ENCODE measurements at places on chromosomes 11 and 22.

DNA sequence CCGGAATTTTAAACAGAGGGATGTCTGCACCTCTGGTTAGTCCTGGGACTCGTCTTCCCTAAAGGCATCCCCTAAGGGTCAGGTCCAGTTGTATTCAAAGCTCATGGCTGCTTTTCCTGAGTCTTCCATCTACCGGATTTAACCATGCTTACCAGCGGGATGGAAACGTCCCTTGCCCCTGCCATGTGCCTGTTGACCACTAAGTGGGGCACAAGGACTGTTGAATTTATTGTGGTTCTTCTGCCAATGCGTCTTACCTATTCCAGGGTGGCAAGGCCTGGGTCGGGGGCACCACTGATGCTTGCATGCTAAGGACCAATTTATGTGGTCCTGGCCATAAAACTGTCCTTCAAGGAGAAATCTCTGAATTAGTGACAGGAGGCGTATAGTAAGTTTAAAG lies 25.6 kb downstream of the ANKRD42 start:
- DNase-seq: no peak
- no peaks in the 10 kb centered on the region for H3K36me3 ChIP-seq
- no peak overlapping the region for H3K27ac ChIP-seq
- no peaks in the 10 kb centered on the region for H3K4me1 ChIP-seq

DNA sequence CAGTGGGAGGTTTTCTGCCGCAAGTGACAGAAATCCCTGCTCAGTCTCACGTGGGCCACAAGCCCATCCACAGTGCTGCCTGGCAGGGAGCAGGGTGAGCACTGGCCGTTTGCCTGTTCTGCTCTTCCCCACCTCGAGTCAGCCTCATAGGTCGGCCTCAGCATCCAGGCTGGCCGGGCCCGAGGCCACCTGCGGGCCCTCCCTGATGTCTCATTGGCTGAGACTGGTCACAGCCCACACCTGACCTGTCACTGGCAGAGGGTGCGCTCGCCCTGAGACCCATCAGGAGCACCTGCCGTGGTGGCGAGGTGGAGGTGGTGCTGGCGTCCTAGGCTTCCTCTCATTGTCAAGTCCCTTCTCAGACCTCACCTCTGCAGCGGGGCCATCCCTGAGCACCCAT lies 72.1 kb downstream of the ELFN2 start:
- no peak overlapping the region for H3K4me3 ChIP-seq
- H3K27ac ChIP-seq: no peak overlapping the region
- H3K4me1 ChIP-seq: no peaks in the 10 kb centered on the region
- DNase-seq: no peak
- no peaks in the 10 kb centered on the region for H3K36me3 ChIP-seq

DNA sequence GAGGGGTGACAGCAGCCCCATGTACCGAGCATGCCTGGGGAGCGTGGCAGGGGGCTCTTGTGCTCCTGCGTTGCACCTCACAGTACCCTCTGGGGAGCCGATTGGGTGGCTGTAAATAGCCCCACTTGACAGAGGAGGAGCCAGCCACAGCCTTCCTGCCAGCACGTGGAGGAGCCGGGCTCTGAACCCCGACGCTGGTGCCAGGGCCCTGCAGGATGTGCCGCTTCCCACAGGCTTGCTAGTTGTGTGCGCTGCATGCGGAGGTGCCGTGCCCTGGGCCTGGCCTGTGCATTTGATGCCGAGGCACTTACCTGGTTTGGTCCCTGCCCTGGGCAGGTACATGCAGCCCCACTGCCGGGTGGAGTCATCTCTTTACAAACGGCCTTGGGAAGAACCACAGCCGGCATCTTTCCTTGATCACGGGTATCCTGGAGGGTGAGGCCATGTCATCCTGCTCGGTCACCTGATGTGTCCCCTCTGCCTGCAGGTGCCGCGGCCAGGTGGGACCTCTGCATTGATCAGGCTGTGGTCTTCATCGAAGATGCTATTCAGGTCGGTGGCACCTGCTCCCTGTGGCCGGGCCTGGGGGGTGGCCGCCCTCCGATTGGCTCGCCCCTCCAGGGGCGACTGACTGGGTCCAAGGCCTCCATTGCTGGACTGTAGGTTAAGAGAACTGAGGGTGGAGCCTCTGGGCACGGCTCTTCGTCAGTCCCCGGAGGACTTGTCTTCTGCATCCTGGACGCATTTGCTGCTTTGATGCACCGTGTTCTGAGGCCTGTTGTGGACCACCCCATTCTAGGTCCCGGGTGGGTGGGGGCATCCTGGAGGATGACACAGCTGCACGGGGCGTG lies 5.0 kb downstream of the TPCN2 start:
- H3K4me3 ChIP-seq: no peak overlapping the region
- no peaks in the 10 kb centered on the region for H3K27me3 ChIP-seq
- peak; percentile 84 for DNase-seq
- H3K27ac ChIP-seq: no peak overlapping the region

- H3K4me1 ChIP-seq: no peaks in the 10 kb centered on the region
- no peak overlapping the region for H3K27ac ChIP-seq
- H3K27me3 ChIP-seq: peaks cover 40% of the 10 kb centered on the region
- no peaks in the 10 kb centered on the region for H3K36me3 ChIP-seq
- H3K4me3 ChIP-seq: no peak overlapping the region
These were observed 5.9 kb downstream of the IGSF9B start for GRCh38 chr11:133950874-133951326.

GRCh38 chr11:23217072-23217471 lies 356.8 kb upstream of the CCDC179 start:
- H3K27me3 ChIP-seq: no peaks in the 10 kb centered on the region
- H3K27ac ChIP-seq: no peak overlapping the region
- H3K4me3 ChIP-seq: no peak overlapping the region

DNA sequence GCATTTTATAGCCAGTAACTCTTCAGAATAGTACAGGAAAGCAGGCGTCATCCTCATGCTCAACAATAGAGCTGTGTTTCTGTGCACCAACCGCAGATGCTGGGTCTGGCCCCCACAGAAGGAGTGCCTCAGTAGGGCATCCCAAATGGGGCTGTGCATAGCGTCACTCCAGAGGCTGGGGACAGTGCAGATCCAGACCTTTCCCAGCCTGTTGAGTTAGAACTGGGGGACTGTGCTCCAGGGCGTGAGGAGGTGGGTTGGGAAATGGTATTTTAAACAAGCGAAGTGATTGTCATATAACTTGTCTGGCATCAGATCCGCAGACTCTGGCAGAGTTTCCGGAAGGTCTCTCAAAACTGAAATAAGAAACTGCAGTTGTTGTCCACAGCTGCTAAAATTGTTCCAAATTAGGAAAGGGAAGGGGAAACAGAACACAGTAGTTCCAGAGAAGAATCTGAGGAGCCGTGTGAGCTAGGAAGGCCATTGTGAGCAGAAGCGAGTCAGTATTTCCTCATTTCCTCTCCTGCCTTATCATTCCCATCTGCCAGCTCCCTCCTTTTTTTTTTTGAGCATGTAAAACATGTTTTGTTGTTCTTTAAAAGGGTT lies 52.2 kb downstream of the JAM3 start:
- DNase-seq: peak; percentile 73
- H3K4me3 ChIP-seq: peak overlapping the region; percentile 60
- H3K4me1 ChIP-seq: peaks cover 37% of the 10 kb centered on the region
- H3K27me3 ChIP-seq: no peaks in the 10 kb centered on the region
- H3K27ac ChIP-seq: peak overlapping the region; percentile 97
- H3K36me3 ChIP-seq: no peaks in the 10 kb centered on the region

- H3K27me3 ChIP-seq: peaks cover 8% of the 10 kb centered on the region
- H3K36me3 ChIP-seq: no peaks in the 10 kb centered on the region
- no peak overlapping the region for H3K4me3 ChIP-seq
- H3K27ac ChIP-seq: no peak overlapping the region
These were observed 38.5 kb downstream of the CDON start for GRCh38 chr11:126024123-126024522.

DNA sequence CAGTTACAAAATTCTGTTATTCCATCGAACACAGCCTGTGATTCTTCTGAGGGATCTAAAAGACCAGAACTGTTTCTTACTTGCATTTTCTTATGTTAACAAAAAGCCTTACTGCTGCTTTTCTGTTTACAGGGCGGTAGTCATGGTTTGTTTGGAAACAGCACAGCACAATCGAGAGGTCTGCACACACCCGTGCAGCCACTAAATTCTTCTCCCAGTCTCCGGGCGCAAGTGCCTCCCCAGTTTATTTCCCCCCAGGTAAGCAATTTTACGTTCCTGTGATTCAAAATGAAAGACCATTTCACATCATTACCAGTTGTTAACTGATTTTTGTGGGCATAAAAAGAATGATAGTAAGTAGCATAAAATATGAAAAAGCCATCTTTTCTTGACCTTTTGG lies 60.8 kb upstream of the ADSL start:
- no peak overlapping the region for H3K4me3 ChIP-seq
- H3K27me3 ChIP-seq: no peaks in the 10 kb centered on the region
- peaks cover 37% of the 10 kb centered on the region for H3K36me3 ChIP-seq
- H3K4me1 ChIP-seq: no peaks in the 10 kb centered on the region
- no peak overlapping the region for H3K27ac ChIP-seq
- DNase-seq: no peak

- no peaks in the 10 kb centered on the region for H3K27me3 ChIP-seq
- H3K4me1 ChIP-seq: peaks cover 38% of the 10 kb centered on the region
- peak; percentile 54 for DNase-seq
- H3K36me3 ChIP-seq: no peaks in the 10 kb centered on the region
- no peak overlapping the region for H3K4me3 ChIP-seq
These were observed 46.1 kb upstream of the SHISAL1 start for GRCh38 chr22:44358709-44359440.

All from osteoblast (primary cell).